Parietal lobe (tissue), 2 donors: ENCODE measurements at places on chromosomes 12 and 14. TPM values are rescaled to one million over a fixed set of nuclear protein-coding genes. Genes with fewer than 3 reads are reported as not detected.

The SERPINA9 gene
- not detected for total RNA-seq

The C2CD5 gene
- 198 TPM for total RNA-seq

The KLHDC1 gene
- total RNA-seq: 16.6 TPM

The DYRK2 gene
- 107 TPM for total RNA-seq

The TRHDE gene
- total RNA-seq: 21.3 TPM

The PLEKHD1 gene
- total RNA-seq: 0.31 TPM

The SELPLG gene
- 1.6 TPM for total RNA-seq

The FAR2 gene
- 37.9 TPM for total RNA-seq

The SRRM4 gene
- total RNA-seq: 19.7 TPM

The FAM90A1 gene
- not detected for total RNA-seq

The KSR2 gene
- 2.5 TPM for total RNA-seq

The IL26 gene
- total RNA-seq: not detected

The AMHR2 gene
- not detected for total RNA-seq

The AQP5 gene
- total RNA-seq: 0.63 TPM

The KIF26A gene
- total RNA-seq: 17.8 TPM

The SPX gene
- 0.31 TPM for total RNA-seq

The ITGA5 gene
- 5.0 TPM for total RNA-seq

The GOLGA3 gene
- 64.2 TPM for total RNA-seq

The KCNA5 gene
- 2.5 TPM for total RNA-seq

The NINJ2 gene
- total RNA-seq: 0.63 TPM

The KRT5 gene
- not detected for total RNA-seq

The NKX2-1 gene
- total RNA-seq: 1.6 TPM

The TMPRSS12 gene
- not detected for total RNA-seq

The WDR20 gene
- 56.7 TPM for total RNA-seq

The LALBA gene
- not detected for total RNA-seq

The HOXC11 gene
- total RNA-seq: not detected

The SDS gene
- not detected for total RNA-seq

The ABCD2 gene
- total RNA-seq: 18.8 TPM

The FGF23 gene
- not detected for total RNA-seq

The GDF3 gene
- total RNA-seq: not detected

The PAPOLA gene
- 321 TPM for total RNA-seq

The MAP3K9 gene
- 26.3 TPM for total RNA-seq

The SLC7A7 gene
- 2.8 TPM for total RNA-seq

The AJUBA gene
- 4.7 TPM for total RNA-seq

The CCNB1IP1 gene
- 63.5 TPM for total RNA-seq

The DPPA3 gene
- not detected for total RNA-seq

The AACS gene
- total RNA-seq: 51.0 TPM

The VDR gene
- not detected for total RNA-seq

The NAP1L1 gene
- 233 TPM for total RNA-seq

The PIK3C2G gene
- 0.31 TPM for total RNA-seq

The NUDT4 gene
- total RNA-seq: 93.3 TPM

The ERP27 gene
- total RNA-seq: not detected

The CABP1 gene
- total RNA-seq: 6.3 TPM

The TAS2R8 gene
- 2.5 TPM for total RNA-seq

The PTHLH gene
- total RNA-seq: not detected

The FOXN4 gene
- 0.94 TPM for total RNA-seq

The APOLD1 gene
- 19.4 TPM for total RNA-seq

The NTS gene
- total RNA-seq: 12.2 TPM

The NRXN3 gene
- 106 TPM for total RNA-seq

The BEGAIN gene
- 23.5 TPM for total RNA-seq

The KLRC2 gene
- 0.31 TPM for total RNA-seq
